Cerebellum (tissue), 4 donors: ENCODE measurements at places on chromosomes 7 and 10. TPM values are rescaled to one million over a fixed set of nuclear protein-coding genes. Genes with fewer than 3 reads are reported as not detected.

- no peak for DNase-seq
Measured at GRCh38 chr7:25187932-25188331, 40.4 kb downstream of the NPVF start.

- no peak for DNase-seq
Measured at GRCh38 chr10:35700487-35700882, 58.4 kb upstream of the FZD8 start.

Gene HSPA12A
- total RNA-seq, result 63.1 TPM

DNA sequence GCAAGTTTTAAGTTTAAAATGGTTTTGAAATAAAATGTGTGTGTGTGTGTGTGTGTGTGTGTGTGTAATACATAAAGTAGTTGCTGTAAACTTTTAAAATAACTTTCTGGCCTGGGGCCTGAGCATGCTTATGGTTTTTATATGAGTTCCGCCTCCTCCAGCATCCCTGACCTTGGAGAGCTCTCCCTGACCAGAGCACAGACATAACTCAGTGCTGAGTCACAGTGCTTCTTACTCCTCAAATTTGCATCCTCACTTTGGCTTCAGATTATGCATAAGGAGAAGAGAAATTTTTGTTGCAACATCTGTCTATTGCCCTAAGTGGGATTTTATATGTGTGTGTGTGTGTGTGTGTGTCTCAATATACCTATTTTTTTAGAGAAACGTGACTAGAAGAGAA is 200.8 kb downstream of the ELMO1 start:
- DNase-seq, result no peak

DNA sequence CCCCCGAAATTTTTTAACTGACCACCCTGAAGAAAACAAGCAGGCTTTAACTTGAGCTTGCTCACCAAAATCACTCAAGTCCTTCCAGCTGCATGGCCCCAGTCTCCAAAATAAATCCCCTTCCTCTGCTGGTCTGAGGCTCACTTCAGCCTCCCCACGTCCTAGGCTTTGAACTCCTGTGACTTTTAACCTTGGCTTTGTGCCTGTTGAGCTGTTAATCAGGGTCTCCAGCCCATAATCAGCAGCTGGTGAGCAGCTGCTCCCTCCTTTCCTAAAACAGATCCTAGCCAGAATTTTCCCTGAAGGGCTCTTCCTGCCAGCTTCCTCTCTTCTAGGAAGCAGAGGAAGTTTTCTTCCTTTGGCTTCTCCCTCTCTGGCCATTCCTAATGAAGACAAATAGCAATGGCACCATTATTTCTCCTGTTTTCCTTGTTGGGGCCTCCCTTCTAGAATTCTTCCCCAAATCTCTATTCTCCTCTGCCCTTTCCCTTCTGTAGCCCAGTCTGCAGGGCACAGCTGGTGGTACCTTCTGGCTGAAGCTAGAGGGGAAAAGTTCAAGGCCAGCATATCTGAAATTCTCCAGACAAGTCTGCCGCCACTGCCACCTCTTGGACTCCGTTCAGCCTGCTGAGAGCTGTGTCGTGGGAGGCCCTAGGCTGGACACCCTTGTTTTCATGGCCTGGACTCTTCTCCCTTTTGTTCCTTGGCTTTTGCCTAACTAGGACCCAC is 152.1 kb downstream of the NOC3L start:
- no peak for DNase-seq

- DNase-seq, result no peak
Measured at GRCh38 chr10:84191106-84191505, 3.2 kb upstream of the CDHR1 start.

- DNase-seq, result no peak
Measured at GRCh38 chr7:3007696-3008095, 36.0 kb downstream of the CARD11 start.

Gene ADCY1
- 93.5 TPM for total RNA-seq

Gene SOSTDC1
- total RNA-seq, result 2.4 TPM

- DNase-seq, result no peak
Measured at GRCh38 chr7:105664816-105665525, 83.7 kb upstream of the EFCAB10 start.

DNA sequence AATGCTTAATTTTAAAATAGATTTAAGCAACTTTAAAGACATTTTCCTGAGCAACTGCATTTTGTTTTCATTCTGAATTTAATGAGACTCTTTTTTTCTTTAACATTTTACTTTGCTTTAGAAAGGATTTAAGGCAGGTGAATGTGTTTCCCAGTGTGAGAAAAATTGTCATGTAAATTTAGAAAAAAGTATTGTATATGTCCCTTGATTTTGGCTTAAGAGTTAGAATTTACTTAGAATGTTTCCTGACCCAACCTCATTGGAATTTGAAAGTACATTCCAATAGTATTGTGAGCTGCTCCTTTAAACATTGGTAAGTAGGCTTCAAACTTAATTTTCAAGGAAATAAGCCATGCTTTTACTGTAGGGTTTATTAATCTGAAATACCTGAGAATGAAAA is 110.2 kb downstream of the PTEN start:
- DNase-seq, result no peak

Gene FGFR2
- total RNA-seq, result 28.7 TPM

GRCh38 chr7:6271060-6271658 is 1.3 kb downstream of the CYTH3 start:
- DNase-seq, result peak; percentile 59

DNA sequence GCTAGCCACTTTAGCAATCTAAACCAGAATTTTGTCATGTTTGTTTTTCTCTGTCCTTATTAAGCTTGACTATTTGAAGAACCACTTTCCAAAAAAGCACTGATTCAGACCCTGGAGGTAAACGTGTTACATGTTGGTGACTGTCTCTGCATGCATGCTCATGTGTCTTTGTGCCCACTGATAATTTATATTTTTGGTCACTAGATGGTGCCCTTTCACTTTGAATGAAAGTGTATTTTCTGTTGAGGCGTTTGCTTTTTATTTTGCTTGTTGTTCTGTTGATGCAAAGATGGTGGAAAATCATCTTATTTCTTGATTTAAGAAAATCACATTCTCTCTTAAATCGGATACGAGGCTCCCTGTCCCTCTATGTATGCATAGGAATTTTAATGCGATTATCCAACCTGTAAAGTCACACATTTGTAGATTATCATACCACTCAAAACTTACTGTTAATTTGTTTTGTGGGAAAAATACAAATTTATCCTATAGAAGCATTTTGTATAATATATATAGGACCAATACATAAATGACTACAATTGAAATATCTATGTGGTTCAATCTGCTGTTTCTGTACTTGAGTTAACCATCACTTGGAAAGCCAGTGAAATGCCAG is 269.3 kb downstream of the BICC1 start:
- DNase-seq, result peak; percentile 44

Gene SEMA3E
- 5.5 TPM for total RNA-seq

GRCh38 chr7:157760004-157760730 is 423.4 kb downstream of the DNAJB6 start:
- DNase-seq, result no peak
